Activated effector memory CD4-positive, alpha-beta T cell treated with Interleukin-2 at 50 U/mL for 16 hours (primary cell): ENCODE measurements at places on chromosomes 4 and X.
A peak's percentile ranks its signal among the peaks of the same experiment; 100 is the strongest.

DNA sequence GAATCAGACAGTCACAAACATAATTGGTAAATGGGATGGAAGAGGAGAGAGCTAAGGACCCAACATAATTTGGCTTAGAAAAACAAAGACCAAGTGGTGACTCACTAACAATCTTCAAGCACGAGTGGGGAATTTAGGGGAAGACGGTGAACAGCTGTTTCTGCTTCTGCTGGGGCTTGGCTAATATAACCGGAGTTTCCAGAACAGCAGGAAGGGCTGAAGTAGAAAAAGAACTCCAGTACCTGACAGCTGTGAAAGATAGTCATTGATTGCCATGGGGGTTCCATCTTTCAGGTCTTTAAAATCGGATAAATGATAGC is 290.9 kb upstream of the LDB2 start:
- DNase-seq: no peak

DNA sequence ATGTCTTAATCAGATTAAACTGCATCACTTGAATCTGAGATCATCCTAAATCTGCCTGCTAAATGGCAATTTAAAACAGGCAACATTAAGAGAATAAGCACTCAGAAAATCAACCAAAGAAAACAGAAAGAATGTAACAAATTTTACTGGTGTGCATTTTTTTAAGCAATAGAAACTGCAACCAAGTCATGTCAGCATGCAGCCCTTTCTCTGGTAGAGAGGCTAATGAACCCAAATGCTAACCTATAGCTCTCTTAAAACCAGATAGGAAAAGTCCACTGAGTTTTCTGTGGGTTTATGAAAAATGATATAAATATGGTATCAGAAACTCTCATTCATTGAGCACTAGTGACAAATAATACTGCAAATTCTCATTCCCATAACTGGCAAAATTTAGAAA is 35.6 kb downstream of the COL25A1 start:
- DNase-seq: no peak

- no peak for DNase-seq
These were observed at the start of gene PRKG2 for GRCh38 chr4:81214881-81215868. Gene PRKG2 (minus strand): TSS chr4:81215222. CDS start chr4:81205047, 10,175 bp downstream.

- no peak for DNase-seq
These were observed 24.3 kb downstream of the TMEM255A start for GRCh38 chrX:120286733-120287512.

DNA sequence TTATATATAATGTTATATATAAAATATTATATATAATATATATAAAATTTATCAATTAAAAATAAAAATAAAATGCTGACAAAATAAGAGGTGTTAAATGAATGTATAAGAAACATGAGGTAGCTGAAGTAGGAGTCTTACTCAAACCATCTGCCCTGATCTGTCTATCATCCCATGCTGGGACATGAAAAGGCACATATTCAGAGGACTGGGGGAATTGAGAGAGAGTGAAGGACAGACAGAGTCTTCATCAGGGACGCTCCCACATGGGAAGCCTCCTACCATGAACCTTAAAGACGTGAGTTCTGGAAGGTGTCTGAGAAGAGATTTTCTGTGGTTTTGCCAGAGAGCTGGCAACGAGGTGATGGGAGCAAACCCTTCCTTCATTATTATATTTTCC is 4.1 kb upstream of the ARSF start:
- no peak for DNase-seq

DNA sequence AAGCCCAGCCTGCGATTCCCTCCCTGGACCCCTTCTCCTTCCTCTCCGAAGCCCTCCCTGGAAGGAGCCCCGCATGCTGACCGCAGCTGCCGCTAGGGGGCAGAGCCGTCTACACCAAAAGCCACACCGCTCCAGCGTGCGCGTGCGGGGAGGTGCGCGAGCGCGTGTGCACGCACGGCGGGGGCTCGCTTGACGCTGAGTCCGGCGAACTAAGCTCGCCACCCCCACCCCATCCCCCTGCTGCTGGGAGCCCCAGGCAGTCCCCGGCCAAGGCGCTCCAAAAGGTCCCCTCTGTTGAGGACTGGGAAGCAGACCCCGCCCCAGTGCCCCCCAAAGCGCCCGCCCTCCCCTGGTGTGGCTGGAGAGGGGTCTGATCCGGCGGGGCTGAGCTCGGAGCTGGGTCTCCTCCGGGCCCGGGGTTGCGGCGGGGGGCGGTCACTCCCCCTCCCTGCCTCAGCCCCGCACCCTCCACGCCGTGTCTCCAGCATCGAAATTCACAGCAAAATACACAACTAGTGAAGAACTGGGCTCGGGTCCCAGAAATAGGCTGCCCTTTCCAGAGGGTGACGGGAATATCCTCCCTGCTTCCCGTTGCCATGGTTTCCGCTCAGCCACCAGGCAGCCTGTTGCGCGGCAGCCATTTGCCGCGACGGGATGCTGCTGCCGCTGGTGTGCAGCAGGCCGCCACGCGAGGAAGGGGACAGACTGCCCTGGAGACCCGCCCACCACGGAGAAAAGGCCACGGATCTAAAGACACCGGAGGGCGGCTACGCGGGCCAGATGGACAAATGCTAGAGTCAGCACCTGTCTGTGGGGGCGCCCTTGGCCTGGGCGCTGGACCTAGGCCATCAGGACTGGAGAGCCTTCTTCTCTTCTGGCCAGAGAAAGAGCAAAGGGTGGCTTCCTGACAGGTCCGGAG is 11.2 kb upstream of the CCNQ start:
- peak; percentile 69 for DNase-seq
